ENCODE measurements at places on chromosomes 11 and 22.

GRCh38 chr22:43470253-43470652 lies 58.4 kb downstream of the MPPED1 start:
- no peak for DNase-seq

- DNase-seq: peak; percentile 12
Observed at GRCh38 chr11:6027501-6027900, 3.1 kb downstream of the OR56A1 start.

DNA sequence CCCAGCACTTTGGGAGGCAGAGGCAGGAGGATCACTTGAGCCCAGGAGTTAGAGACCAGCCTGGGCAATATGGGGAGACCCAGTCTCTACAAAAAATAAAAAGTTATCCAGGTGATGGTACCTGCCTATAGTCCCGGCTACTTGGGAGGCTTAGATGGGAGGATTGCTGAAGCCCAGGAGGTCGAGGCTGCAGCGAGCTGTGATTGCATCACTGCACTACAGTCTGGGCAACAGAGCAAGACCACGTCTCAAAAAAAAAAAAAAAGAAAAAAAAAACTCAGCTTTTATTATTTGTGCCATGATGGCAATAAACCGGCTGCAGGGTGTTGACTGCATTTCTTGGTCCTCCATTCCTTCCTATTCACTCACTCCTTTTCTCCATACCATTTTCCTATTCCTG lies 33.6 kb upstream of the TFIP11 start:
- no peak for DNase-seq

DNA sequence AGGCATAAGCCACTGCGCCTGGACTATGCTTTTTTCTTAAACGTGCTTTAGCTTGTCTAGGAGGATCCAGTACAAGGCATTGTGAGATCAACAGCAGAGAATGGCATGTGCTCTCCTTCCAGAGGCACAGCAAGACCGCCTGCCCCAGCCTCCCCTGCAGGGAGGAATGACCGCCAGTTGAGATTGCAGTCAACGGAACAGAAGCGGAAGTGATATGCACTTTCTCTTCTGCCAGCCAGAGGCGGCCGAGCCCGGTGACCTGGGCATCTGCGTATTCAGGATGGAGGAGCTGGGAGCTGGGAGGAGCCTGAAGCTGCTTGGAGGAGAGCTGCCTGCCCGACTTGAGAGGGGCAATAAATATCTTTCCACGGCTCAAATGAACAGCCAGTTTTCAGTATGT lies 243.0 kb downstream of the CTTN start:
- DNase-seq: no peak

- no peak for DNase-seq
Observed at GRCh38 chr22:49423125-49423650, 404.5 kb downstream of the BRD1 start.

DNA sequence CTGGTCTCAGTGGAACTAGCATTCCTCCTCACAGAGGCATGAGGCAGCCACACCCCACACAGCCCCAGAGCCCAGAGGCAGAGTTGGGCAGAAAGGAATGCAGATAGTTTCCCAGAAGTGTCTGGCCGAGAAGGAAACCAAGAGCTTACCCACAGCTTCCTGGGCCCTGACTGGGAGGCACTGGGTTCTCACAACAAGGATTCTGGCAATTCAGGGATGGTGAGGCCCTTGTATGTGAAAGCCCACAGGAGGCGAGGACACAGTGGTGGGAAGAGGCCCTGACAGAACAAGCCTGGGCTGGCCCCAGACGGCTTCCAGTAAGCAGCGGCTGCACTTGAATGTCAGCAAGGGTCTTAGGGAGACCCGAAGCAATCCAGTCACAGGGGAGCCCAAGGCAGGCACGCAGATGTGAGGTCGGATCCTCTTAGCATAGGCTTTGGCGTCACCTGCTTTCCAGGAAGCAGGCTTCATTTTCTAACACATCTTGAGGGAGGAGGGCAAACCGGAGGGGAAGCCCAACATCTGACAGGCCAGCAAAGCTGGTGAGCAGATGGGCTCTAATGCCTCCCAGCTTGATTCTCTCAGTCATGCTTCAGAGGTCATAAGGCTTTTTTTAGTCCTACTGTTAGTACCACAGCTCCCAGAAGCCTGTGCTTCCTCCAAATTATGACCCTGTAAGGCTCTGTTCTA lies 78.3 kb upstream of the AKIP1 start:
- DNase-seq: peak; percentile 74

GRCh38 chr11:65710421-65710820 lies 1.6 kb upstream of the KAT5 start:
- no peak for DNase-seq

GRCh38 chr11:33347490-33348125 lies 90.4 kb downstream of the HIPK3 start:
- DNase-seq: no peak

DNA sequence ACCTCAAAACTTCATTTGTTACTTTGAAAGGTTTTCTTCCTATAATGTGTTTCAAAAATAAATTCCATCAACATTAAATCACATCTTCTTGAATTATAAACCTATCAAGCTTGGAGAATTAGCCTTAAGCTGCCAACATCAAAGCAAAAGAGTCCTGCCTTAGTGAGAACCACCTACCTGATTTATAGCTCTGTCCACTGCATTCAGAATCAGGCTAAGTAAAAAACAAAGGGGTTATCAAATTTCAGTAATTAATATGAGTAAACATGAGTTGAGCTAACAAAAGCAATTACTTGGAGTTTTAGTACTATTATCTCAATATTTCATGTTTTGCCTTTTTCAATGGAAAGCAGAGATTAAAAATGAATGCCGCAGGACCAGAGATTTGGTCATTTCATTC lies 73.9 kb downstream of the CADM1 start:
- no peak for DNase-seq
